A549 treated with Hydrocortisone at 1 μM for 4 hours (cell line): ENCODE measurements at places on chromosomes 7 and 10. TPM values are rescaled to one million over a fixed set of nuclear protein-coding genes. Genes with fewer than 3 reads are reported as not detected.

The HDAC9 gene
- total RNA-seq: 0.09 to 0.25 TPM (median 0.14 TPM) in 5 replicates

The PRR15 gene
- total RNA-seq: 4.0 to 5.6 TPM (median 4.9 TPM) in 5 replicates

The SEMA3A gene
- 3.9 to 6.8 TPM (median 4.5 TPM) in 5 replicates for total RNA-seq

The SUGCT gene
- 0.58 to 1.4 TPM (median 0.73 TPM) in 5 replicates for total RNA-seq

The NRAP gene
- not detected in 5 replicates for total RNA-seq

The TRPV5 gene
- not detected in 5 replicates for total RNA-seq

The C10orf67 gene
- total RNA-seq: 0.03 to 0.09 TPM (median 0.07 TPM) in 3 of 5 replicates, not detected in the others

The AZGP1 gene
- not detected in 5 replicates for total RNA-seq
